Myocyte (in vitro differentiated cells): ENCODE measurements at places on chromosomes 6 and 20.

DNA sequence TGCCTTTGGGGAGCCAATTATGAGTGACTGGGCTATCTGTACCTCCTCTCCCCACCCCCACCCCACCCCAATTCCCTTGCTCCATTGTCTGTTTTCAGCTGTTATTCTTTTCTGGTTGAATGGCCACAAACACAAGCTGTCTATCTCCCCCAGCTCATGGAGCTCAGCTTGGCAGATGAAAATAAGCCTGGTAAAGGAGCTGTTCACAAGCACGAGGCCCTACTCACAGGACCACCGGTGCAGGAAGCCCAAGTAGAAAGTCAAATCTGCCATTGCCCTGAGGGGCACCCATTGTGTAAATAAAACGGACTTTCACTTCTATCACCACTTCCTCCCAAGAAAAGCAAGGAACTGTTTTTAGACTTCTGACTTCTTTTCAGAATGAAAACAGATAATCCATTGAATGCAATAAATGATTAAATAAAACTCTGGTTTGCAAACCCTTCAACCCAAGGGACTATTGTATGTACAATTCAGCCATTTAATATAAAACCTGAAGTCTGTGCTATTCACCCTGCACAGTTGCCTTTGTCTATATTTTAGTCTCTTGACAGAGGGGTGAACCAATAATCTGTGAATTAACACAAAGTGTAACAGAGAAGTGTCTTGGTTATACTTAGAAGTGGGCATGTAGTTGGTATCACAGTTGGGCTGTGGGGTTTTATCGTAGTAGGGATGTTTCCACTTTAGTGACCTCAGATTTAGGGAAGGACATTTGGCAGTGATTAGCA, 27.7 kb downstream of the RIPOR2 start:
- peak; percentile 16 for DNase-seq

- DNase-seq, result no peak
These were observed 362.6 kb downstream of the CD109 start for GRCh38 chr6:74058606-74059005.

GRCh38 chr6:30889921-30890645, 5.8 kb downstream of the DDR1 start:
- peak; percentile 87 for DNase-seq

DNA sequence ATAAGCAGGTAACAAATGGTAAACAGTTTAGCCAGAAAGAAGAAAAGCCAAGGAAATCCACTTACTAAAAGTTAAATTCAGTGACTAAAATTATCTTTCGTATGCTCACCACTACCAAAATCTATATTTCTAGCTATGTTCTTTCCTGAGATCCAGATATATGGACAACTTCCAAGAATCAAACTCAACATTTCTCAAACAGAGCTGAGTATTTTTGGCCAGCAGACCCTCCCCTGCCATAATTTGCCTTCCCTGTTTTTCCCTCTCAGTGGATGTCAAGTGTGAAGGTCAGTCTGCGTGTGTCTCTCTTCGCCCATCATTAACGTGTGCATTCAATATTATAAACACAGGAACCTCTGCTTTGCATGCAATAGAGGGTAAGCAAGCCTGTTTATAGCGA, 42.0 kb downstream of the PRKN start:
- no peak for DNase-seq

- no peak for DNase-seq
These were observed 4.3 kb upstream of the RPP21 start for GRCh38 chr6:30340589-30341054.

- no peak for DNase-seq
These were observed 120.0 kb upstream of the RREB1 start for GRCh38 chr6:6987749-6988148.

DNA sequence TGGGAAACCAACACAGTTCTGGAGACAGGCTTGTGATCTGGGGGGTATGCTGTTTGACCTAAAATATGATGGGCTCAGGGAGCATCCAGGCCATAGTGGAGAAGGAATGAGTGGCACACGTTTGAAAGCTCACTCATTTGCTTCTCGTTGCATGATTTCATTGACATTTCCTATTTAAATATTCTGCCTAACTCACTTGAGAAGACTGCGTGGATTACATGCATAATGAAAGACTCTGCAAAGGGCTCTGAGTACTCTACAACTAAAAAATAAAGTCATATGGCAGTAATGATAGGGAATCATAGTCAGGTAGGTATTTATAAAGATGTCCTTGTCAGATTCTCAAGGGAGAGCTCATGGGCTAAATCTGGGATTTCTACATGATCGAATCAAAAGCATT, 117.9 kb downstream of the LAMP5 start:
- no peak for DNase-seq

DNA sequence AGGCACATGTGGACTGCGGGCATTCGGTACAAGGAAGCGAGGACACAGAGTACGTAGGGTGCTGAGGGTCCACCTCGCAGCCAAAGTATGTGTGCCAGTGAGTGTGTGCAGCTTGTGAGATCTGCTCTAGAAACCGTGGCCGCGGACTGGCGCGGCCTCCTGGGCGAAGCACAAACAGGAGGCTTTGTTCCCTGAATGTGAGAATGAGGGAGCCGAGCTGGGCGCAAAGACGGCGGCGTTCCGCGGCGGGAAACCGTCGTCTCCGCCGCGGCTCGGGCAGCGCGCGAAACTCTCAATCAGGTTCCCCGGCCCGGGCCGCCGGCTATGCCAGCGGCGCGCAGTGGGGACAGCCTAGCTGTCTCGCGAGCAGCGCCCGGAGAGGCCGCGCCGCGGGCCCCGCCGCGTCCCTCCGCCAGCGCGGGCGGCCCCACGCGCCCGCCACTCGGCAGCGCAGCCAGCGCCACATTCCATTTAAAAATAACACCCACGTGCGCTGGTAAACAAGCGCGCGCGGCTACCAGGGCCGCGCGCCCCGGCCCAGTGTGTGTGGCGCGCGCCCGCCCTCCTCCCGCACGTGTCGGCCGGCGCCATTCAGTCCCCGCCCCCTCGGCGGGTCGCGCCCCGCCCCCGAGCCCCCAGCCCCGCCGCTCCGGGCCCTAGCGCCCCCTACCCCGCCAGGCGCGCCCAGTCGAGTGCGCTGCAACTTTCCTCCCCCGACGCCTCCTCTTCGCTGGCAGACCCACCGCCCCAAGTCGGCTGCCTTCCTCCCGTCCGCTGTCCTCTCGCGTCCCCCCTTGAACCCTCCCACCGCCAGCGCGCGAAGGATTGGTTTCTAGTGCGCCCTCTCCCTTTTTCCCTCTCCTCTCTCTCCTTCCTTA, 3.0 kb upstream of the FOXO3 start:
- peak; percentile 78 for DNase-seq

DNA sequence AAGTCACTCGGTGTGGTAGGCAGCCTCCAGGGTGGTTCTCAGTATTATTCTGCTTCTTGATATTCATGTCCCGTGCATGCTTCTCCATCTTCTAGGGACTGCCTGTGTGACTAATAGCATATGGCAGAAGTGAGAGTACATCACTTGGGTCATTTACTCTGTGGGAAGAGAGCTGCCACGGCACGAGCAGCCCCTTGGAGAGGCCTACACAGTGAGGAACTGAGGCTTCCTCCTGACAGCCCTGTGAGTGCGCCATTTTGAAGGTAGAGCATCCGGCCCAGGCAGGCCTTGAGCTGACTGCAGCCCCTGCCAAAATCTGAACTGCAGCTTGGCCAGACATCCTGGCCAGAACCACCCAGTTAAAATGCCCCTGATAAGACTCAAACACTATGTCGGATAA, 17.3 kb upstream of the MCUR1 start:
- DNase-seq, result no peak

- DNase-seq, result no peak
These were observed 132.5 kb downstream of the FAXC start for GRCh38 chr6:99216959-99217358.

GRCh38 chr20:8509809-8510208, 377.7 kb downstream of the PLCB1 start:
- no peak for DNase-seq

DNA sequence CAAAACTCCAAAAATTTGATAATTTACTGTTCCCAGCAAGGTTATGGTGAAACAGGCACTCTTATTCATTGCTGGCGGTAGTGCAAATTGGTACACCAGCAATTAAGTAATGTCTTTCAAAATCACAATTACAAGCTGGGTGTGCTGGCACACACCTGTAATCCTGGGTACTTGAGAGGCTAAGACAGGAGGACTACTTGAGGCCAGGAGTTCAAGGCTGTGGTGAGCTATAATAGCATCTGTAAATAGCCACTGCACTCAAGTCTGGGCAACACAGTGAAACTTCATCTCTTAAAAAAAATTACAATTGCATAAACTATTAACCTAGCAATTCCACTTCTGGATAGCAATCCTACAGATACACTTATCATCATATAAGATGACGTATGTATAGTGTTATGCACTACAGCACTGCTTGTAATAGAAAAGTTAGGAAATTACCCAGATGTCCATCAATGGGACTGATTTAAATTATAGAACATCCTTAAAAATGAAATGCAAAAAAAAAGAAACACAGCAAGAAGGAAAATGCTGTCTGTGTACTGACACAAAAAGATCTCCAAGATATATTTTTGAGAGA, 31.4 kb downstream of the NCOA6 start:
- no peak for DNase-seq

- DNase-seq, result peak; percentile 82
These were observed 21.1 kb downstream of the SESN1 start for GRCh38 chr6:109073344-109074132.

DNA sequence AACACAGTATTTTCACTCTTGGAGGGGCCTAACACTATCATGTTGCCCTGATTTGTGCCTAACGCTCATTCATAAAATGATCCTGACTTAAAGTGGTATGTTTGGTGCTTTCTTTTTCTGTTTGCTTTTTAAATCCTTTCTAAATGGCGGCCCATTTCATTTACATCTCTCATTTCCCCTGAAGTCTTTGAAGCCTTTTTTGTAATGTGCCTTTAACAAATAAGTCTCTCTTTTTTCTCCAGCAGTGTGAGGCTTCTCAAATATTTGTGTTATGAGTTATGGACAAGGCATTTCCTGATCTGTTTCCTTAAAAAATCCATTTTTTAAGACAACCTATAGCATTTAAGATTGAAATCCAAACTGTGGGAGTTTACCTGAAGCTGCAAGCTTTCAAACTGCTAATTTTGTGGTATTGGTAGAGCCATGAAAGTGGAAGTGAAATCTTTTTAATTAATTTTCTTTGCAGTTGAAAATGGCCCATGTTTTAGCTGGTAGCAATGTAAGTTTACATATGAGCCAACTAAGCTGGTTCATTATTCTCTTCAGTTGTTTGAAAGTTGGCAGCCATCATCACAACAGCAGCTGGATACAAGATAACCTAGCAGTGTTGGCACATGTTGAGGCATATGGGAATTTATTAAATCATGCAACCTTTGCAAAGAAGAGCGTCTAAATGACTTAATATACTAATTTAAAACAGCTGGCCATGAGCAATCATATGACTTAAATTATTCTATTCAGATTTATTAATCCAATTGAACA, 469.7 kb downstream of the CDKAL1 start:
- peak; percentile 29 for DNase-seq

- DNase-seq, result peak; percentile 65
These were observed 686 bp downstream of the COL12A1 start for GRCh38 chr6:75204959-75205775.

GRCh38 chr20:17661121-17661744, 20.8 kb downstream of the RRBP1 start:
- DNase-seq, result no peak

GRCh38 chr6:25002326-25003091, 66.7 kb upstream of the RIPOR2 start:
- DNase-seq, result no peak

DNA sequence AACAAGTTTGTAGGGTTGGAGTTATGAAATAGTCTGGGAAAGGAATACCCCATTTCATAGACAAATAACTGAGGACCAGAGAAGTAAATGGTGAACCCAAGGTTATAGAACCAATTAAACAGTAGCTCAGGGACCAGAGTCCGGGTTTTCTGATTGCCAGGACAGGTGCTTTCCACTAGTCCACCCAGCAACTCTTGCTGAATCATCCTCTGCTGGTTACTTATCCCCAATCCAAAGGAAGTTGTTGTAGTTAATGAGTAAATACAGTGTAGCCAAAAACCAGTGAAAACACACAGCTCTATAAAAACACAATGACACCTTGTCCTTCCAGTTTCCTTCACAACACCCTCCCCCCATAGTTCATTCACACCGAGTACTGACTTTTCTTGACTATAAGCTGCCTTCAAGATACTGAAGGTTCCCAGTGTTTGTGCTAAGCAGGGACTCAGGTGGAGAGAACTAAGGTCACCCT, 766 bp upstream of the TINAG start:
- DNase-seq, result peak; percentile 29

DNA sequence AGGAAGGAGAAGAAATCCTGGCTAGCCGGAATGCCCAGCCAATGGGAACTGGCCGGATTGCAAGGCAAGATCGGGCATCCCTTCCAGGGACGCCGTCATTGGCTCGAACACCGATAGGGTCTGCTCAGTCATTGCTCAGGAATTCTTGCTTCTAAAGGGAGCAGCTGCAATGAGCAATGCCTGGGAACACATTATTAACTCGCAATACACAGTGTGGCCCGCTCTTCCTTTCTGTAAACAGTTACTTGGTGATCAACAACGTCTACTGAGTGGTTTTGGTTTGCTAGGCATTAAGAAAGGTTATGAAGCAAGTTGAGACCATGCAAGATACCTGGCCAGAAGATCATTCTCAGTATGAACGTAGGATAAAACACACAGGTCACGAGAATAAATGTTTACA, 165.4 kb upstream of the CITED2 start:
- peak; percentile 97 for DNase-seq

DNA sequence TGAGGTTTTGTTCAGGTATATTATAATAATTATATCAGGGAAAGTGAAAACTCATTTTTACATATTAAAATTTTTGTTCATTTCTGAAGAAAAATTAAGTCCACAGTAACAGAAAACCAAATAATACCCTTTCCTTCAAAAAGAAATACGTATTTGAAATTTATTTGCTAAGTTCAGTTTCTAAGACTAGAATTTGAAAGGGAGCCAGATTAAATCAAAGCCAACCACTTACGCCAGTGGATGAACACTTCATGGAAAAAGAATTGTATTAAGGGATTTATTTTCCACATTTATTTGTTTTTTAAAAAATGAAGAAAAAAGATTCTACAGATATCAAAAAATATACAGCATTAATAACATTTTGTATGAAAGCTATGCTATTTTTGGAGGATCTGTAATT, 654.4 kb downstream of the EYS start:
- no peak for DNase-seq

DNA sequence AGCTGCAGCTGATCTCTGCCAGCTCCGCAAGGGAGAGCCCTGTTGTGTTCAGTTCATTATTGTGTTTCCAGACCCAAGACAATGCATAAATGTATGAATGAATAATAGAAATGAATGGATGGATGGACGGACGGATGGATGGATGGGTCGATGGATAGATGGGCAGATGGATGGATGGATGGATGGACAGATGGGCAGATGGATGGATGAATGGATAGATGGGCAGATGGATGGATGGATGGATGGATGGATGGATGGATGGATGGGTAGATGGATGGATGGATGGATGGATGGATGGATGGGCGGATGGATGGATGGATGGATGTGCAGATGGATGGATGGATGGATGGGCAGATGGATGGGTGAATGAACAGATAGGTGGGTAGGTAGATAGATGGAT, 16.7 kb upstream of the LSM14B start:
- DNase-seq, result no peak

- no peak for DNase-seq
These were observed 523.7 kb downstream of the TFAP2B start for GRCh38 chr6:51342393-51342792.
